ENCODE measurements at places on chromosomes 12 and 14.

DNA sequence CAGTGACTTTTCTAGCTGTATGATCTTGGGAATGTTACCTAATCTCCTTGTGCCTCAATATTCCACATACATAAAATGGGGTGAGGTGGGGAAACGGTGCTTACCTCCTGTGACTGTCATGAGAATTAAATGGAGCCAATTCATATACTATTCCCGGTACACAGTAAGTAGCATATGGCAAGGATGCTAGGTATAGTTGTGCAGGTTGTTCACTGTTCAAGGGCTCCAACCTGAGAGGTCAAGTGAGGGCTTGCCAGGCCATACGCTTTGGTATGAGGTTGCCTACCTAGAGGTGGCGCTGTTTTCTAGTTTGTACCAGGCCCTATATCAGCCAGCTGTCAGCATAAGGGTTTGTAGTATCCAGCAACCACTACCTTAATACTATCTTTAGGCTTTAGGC lies 3.6 kb upstream of the BATF start:
- DNase-seq = no peak

- no peak for DNase-seq
These were observed 26.4 kb downstream of the SIX1 start for GRCh38 chr14:60622917-60623257.

DNA sequence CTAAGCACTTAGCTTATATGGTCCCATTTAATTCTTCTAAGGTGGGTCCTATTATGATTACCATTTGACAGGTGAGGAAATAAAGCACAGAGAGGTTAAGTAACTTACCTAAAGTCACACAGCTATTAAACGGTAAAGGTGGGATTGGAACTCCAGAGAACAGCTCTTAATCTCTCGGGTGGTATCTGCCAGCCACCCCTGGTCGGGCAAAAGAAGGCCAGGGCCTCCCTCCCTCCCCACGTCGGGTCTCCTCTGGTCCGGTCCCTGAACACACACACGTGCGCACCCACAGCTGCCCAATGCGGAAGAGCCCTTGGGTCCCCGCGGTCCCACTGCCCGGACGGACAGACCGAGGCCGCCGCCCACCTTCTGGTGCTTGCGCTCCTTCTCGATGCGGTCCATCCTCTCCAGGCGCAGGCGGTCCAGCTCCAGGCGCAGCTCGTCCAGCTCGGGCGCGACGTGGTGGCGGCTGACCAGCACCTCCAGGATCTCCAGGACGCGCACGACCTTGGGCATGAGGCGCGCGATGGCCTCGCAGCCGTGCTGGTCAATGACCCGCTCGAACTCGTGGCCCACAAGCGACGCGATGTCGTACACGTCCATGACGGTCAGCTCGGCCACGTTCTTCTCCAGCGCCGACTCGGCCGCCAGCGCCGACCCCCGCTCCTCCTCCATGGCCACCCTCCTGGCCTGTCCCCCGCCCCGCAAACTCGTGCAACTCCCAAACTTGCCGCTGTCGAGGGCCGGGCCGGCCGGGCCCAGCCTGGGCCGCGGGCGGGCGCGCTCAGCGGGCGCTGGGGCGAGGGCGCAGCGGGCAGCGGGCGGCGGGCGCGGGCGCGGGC lies 490 bp downstream of the RILPL1 start:
- peak; percentile 11 for DNase-seq

GRCh38 chr12:65170209-65170881 lies 962 bp downstream of the LEMD3 start:
- DNase-seq = peak; percentile 50

DNA sequence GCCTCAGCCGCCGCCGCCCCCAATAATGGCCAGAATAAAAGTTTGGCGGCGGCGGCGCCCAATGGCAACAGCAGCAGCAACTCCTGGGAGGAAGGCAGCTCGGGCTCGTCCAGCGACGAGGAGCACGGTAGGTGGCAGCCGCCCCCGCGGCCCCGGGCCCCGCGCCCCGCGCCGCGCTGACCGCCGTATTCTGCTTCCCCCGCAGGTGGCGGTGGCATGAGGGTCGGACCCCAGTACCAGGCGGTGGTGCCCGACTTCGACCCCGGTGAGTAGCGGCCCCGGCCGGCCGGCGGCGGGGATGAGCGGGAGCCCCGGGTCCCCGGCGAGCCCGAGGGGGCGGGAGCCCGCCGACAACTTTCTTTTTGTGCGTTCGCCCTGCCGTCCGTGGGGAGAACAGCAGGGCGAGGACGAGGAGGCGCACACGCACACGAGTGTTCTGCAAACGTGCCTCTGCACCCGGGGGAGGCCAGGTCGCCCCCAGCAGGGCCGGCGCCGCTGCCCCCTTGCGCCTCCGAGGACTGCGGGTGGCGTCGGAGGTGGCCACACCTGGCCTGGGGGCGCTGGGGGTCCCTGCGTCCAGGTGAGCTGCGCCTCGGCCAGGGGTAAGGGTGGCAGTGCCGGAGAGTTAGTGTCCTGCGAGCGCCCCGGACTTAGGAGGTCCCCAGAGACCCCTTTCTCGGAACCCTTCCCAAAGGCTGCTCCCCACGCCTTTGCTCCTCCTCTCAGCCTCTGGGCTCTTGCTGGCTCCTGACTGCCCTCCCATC lies 794 bp downstream of the RCOR1 start:
- peak; percentile 79 for DNase-seq

DNA sequence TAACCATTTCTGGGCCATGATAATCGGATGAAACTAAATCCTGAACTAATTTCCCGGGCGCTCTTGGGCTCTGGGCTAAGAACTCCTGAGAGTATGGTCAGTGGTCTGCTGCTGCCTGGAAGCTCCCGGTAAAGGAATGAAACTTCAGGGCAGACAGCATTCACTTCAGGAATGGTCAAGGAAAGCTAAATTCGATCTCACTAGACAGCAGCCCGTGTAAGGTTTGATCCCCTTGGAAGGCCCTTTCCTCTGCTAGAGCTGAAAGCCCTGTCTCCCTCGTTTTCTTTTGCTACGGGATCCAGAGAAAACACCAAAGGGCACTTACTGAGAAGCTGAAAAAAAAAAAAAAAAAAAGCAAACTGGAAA lies 680 bp downstream of the ASB8 start:
- DNase-seq = no peak

- no peak for DNase-seq
These were observed 272.9 kb downstream of the NUAK1 start for GRCh38 chr12:105865886-105866285.

- DNase-seq = no peak
These were observed 81.0 kb downstream of the TMX1 start for GRCh38 chr14:51321036-51321435.

DNA sequence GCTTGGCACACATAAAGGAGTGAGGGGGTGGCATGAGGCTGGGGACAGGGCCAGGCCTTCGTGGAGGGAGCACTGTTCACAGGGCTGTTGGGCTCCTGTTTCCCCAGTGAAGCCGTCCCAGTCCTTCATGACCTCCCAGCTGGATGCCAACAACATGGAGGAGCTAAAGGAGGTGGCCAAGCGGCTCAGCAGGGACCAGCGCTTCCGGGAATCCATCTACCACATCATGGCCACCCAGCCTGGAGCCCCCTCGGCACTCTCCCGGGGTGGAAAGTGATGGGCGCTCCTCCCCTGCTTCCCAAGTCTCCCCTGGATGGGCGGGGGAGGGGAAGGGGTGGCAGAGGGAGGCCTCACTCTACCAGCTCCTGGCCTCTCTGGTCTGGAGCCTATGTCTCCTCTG lies 43.6 kb downstream of the PLEKHD1 start:
- DNase-seq = no peak

GRCh38 chr12:51600721-51601120 lies 9.7 kb downstream of the SCN8A start:
- no peak for DNase-seq

GRCh38 chr14:42110167-42110566 lies 503.5 kb downstream of the LRFN5 start:
- no peak for DNase-seq

GRCh38 chr14:52918486-52918885 lies 32.4 kb downstream of the FERMT2 start:
- no peak for DNase-seq

GRCh38 chr12:23662966-23663365 lies 286.5 kb downstream of the SOX5 start:
- DNase-seq = no peak

Measured in naive thymus-derived CD8-positive, alpha-beta T cell (primary cell).